HepG2 (cell line): ENCODE measurements at places on chromosomes 1 and 21. TPM values are rescaled to one million over a fixed set of nuclear protein-coding genes. Genes with fewer than 3 reads are reported as not detected.

- no peak overlapping the region for H3K4me3 ChIP-seq
- no peaks in the 10 kb centered on the region for H3K4me1 ChIP-seq
- H3K36me3 ChIP-seq: peaks cover 7% of the 10 kb centered on the region
- no peaks in the 10 kb centered on the region for H3K27me3 ChIP-seq
Observed at GRCh38 chr21:39263372-39263771, 50.1 kb downstream of the BRWD1 start.

HCRTR1 gene
- total RNA-seq: not detected in 2 replicates

DNA sequence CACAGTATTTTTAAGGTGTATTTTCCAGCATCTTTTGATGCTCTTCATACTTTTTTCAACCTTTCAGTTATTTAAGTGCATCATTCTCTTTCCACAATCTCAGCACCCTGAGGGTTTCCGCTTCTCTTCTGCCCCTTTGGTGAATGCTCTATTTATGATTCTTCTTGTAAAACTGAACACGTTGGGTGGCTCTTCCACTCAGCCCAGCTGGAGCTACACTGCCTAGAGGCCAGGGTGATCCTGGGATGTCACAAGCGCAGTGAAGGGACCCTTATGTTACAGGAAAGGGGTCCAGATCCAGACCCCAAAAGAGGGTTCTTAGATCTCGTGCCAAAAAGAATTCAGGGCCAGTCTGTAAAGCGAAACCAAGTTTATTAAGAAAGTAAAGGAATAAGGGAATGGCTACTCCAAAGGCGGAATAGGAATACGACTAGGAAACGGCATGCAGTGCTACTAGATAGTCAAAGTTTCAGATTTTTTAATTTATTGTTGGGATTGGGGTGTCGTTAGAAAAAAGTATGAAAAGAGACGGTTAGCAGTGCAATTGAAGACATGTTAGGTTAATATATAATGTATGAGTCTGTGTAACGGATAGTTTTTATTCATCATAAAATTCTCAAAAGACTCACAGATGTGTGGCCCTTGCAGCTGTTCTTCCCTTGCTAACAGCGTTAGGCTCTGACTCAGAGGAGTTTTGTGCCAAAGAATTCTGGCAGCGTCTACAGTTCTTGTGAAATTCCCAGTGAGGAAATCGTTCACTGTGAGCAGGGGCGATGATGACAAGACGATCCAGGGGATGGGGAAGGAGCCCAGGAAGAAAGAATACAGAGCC is 14.4 kb upstream of the ERVH48-1 start:
- H3K36me3 ChIP-seq: no peaks in the 10 kb centered on the region
- no peaks in the 10 kb centered on the region for H3K27me3 ChIP-seq
- no peak overlapping the region for H3K4me3 ChIP-seq
- H3K27ac ChIP-seq: no peak overlapping the region

DNA sequence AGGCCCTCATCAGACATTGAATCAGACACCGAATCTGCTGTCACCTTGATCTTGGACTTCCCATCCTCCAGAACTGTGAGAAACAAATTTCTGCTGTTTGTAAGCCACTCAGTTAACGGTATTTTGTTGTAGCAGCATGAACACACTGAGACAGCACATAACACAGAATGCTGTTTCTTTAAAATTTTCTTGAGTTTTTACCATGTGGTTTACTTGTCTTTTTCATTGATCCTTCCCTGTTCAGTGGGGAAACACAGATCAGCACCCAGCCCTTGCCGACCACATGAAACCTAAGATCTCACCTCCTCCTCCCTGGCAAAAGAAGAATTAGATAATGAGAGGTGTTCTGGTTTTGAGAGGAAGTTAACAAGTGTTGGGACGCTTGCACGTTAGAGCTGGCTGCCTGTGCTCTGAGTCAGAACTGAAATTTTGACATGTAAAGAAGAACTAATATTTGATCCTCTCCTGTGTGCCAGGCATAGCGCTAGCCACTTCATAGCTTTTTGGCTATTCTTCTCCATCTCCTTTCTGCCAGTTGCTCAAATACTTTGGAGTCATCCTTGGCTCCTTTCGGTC is 179.6 kb downstream of the DHRS3 start:
- no peak overlapping the region for H3K4me3 ChIP-seq
- no peaks in the 10 kb centered on the region; the same call in 1 of the 2 replicates for H3K36me3 ChIP-seq
- H3K27ac ChIP-seq: no peak overlapping the region
- H3K27me3 ChIP-seq: no peaks in the 10 kb centered on the region
- DNase-seq: no peak
- peaks cover 71% of the 10 kb centered on the region for H3K4me1 ChIP-seq

DNA sequence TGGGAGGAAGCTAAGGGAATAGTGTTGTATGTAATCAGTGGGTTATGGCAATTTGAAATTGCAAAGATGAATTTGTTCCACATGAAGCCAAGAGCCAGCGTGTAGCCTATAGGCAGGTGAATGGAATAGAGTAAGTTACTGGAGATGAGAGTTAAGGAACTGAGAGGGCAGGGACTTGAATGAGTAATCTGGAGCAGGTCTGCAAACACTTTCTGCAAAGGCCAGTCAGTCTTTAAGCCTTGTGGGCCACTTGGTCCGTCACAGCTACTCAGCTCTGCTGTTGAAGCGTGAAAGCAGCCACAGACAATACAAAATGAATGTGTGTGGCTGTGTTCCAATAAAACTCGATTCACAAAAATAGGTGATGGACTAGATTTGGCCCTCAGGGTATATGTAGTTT is 29.2 kb downstream of the SZT2 start:
- H3K27me3 ChIP-seq: no peaks in the 10 kb centered on the region
- H3K27ac ChIP-seq: no peak overlapping the region
- no peak for DNase-seq
- H3K4me1 ChIP-seq: peaks cover 16% of the 10 kb centered on the region
- peaks cover 12% of the 10 kb centered on the region for H3K36me3 ChIP-seq

NIBAN1 gene
- not detected in 2 replicates for total RNA-seq

DNA sequence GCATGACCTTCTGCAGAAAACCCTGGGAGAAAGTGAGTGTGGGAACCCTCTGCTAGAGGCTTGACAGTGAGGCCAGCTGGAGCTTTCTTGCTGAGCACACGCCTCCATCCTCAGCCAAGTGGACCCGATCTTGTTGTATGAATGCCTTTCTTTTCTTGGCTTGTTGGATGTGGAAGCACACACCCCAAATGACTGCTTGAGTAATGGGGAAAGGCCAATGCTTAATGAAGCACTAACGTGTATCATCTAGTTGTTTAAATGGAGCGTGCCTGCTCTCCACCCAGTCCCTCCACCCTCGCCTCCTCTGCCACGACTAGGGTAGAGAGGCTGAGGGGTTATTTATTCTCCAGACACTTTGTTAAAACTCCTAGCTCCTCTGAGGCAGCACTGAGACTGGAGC is 54.3 kb upstream of the IKBKE start:
- H3K27ac ChIP-seq: no peak overlapping the region
- H3K4me3 ChIP-seq: no peak overlapping the region
- DNase-seq: no peak
- no peaks in the 10 kb centered on the region for H3K4me1 ChIP-seq

CR1 gene
- not detected in 2 replicates for total RNA-seq

CR2 gene
- not detected in 2 replicates for total RNA-seq

AK4 gene
- 160 and 244 TPM in 2 replicates for total RNA-seq

CFHR3 gene
- not detected in 2 replicates for total RNA-seq

DNA sequence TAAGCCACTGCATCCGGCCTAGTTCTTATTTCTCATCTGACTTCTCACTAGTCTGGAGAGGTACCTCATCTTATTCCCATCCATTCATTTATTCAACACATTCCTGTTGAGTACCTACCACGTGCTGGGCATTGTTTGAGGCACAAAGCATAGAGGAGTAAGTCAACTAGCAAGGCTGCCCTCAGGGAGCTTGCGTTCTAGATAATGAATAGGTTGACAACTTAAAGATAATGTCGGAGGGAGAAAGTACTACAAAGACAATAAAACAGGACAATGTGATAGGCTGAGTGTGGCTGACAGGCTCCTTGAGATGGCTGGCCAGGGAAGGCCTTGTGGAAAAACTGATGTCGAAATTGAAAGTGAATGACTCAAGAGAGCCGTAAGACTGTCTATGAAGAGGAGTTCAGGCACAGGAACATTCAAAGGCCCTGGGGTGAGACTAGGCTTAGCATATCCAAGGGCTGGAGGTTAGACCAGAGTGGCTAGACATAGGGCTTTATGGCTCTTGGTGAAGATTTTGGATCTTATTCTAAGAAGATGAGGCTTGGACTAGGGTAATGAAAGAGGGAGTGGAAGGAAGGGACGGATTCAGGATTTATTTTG is 18.3 kb downstream of the SPATA21 start:
- no peak overlapping the region for H3K4me3 ChIP-seq
- H3K27ac ChIP-seq: no peak overlapping the region
- DNase-seq: no peak

DNA sequence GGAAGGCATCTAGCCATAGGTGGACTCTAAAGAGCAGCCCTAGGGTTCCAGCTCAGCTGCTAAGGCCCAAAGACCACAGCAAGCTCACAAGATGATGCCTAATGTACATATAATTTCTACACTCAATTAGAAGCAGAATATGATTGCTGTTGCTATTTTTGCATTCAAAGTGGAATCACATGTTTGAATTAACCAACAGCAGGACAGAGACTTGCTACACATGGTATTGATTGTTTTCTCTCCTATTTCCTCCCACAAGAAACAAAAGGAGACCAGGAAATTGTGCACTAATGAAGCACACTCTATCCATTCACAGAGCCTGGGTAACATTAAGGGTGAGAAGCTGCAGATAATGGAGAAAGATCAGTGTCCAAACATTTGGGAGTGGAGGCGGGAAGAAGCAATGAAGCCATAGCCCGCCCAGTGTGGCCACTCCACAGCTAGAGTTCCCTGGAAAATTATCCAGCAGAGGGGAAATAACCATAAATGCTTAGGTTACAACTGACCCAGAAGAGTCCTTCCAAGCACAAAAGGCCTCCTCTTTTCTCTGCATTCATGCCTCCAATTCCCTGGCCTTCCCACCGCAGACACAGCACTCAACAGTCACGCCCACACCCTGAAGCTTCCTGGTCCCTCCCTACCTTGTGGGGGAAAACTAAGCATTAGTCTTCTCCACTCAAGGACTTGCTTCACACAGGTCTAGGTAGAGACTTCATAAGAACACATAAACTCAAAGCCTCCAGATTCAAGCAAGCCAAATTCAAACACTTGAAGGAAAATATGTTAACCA is 7.5 kb downstream of the CNN3 start:
- no peaks in the 10 kb centered on the region for H3K27me3 ChIP-seq
- H3K27ac ChIP-seq: peak overlapping the region; percentile 42
- no peak overlapping the region for H3K4me3 ChIP-seq
- H3K36me3 ChIP-seq: no peaks in the 10 kb centered on the region
- no peak for DNase-seq
- peaks cover 63% of the 10 kb centered on the region for H3K4me1 ChIP-seq

DENND2D gene
- 0.04 TPM in 1 of 2 replicates, not detected in the other for total RNA-seq

DNA sequence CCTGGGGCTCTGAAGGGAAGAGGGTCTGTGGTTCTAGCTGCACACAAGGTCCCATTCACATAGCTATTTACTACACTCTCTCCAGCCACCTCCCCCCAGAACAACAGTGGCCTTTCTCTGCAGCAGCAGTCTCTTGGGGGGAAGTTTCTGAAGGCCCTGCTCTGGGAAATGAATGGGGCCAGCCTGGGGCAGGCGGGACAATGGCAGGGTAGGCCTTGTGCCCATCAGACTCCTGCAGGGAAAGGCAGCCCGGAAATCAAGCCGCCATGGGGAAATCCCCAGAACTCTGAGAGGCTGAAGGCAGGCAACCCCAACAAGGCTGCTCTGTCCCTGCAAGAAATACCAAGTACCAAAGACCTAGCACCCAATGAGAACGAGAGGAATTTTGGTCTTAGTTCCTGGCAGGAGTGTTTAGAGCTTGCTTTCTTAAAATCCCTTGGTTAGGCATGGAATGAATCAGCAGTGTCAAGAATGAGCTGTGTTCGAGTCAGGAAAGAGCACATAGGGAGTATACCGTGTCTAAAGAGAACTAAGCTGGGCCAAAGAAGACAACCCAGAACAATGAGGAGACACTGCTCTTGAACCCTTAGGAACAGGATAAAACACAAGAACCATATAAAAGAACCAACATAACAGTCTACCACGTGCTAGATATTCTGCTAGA is 11.3 kb downstream of the ARHGEF11 start:
- no peaks in the 10 kb centered on the region for H3K36me3 ChIP-seq
- no peaks in the 10 kb centered on the region for H3K27me3 ChIP-seq
- peak; percentile 13 for DNase-seq
- H3K27ac ChIP-seq: no peak overlapping the region
- no peak overlapping the region for H3K4me3 ChIP-seq
- H3K4me1 ChIP-seq: peaks cover 8% of the 10 kb centered on the region; the same call in 1 of the 2 replicates

GRCh38 chr1:63022319-63022718 is 238.4 kb downstream of the ATG4C start:
- no peaks in the 10 kb centered on the region for H3K36me3 ChIP-seq
- DNase-seq: no peak
- H3K27ac ChIP-seq: no peak overlapping the region
- no peak overlapping the region for H3K4me3 ChIP-seq

DNA sequence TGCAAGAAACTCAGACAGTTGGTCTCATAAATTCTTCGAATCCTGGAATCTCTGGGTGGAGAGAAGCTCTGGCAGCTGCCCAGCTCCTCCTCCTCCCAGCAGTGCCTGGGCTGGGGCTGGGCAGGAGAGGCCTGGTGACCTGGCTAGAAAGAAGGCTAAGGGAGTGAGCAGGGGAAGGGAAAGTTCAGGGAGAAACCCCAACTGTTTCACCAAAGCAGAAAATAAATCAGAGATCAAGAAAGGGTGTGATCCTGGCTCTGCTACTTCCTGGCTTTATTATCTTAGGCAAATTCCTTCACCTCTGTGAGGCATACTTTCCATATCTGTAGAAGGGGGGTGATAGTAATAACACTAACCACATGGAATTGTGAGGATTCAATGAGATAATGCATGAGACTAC is 8.8 kb upstream of the COL16A1 start:
- peaks cover 52% of the 10 kb centered on the region for H3K4me1 ChIP-seq
- no peaks in the 10 kb centered on the region for H3K36me3 ChIP-seq
- H3K27ac ChIP-seq: no peak overlapping the region
- DNase-seq: no peak
- no peak overlapping the region for H3K4me3 ChIP-seq

SLC45A3 gene
- 1.9 and 3.4 TPM in 2 replicates for total RNA-seq

DNA sequence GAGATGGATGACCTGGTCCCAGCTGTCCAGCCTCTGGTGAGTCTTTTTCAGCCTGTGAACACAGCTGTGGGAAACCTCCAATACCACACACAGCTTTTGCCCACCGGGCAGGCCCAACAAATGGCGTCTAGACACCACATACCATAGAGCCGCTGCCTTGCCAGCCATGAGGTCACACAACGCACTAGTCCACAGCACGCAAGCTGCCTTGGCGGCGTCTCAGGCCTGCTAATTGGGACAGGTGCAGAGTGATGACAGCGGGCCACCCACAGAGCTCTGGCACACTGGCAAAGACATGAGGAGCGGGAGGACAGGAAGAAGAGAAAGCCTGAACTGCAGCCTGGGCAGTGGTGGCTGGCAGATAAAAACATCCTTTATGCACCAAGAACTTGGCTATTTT is 125.5 kb downstream of the ADAMTS1 start:
- no peak for DNase-seq
- no peak overlapping the region for H3K27ac ChIP-seq
- H3K27me3 ChIP-seq: no peaks in the 10 kb centered on the region

SPRR2E gene
- total RNA-seq: not detected in 2 replicates
